A172 (cell line): ENCODE measurements at places on chromosomes 5 and 9.

DNA sequence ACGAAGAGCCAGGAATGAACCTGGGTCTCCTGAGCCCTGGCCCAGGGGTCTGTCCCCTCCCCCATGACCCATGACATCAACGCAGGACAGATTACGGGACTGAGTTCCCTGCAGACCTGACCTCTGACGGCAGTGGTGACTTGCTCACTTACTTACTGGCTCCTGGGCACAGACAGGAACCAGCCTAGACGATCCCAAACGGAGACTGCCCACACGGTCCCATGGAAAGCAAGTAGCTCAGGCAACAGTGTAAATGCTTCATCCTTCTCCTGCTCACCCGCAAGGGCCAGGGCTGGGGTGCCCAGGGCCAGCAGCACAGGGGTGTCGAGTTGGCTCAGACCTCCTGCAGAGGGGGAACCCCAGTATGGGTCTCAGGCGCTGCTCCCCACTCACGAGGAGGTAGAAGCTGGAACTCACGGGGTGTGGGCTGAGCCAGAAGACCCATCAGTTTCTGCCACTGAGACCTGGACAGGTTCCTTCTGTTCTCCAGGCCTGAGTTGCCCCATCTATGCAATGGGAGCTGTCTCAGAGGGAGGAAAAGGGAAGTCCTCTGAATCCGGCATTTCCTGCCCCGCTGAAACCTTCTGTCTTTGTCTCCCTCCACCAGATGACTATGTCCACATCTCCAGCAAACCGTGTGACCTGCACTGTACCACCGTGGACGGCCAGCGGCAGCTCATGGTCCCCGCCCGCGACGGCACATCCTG, 5.6 kb downstream of the ADAMTSL2 start:
- no peak for DNase-seq

DNA sequence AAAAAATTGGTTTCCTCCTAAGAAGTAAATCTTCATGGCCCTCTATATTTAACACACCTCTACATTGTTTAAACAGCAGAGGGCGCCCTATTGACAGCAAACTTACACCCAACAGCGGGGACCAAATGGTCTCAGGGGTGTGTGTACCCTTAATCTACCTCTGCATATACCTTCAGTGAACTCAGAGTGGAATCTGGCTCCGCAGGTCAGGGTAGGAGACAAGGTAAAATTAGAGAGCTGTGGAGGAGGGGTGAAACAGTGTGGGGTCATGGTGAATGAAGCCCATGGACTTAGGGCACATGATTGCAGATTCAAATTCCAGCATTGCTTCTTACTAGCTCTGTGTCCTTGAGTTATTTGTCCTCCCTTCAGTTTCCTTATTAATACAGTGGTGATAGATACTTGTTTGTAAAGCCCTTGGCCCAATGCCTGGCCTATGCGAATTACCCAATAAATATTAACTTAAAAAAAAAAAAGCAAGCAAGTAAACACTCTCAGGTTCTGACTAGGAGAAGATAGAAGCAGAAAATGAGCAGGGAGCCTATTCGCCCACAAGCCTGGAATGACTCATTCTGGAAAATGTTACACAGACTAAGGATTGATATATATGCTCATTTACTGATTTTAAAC, 122.9 kb downstream of the CAVIN4 start:
- DNase-seq: no peak

GRCh38 chr9:104743376-104743985, 4.0 kb upstream of the NIPSNAP3A start:
- peak; percentile 69 for DNase-seq

DNA sequence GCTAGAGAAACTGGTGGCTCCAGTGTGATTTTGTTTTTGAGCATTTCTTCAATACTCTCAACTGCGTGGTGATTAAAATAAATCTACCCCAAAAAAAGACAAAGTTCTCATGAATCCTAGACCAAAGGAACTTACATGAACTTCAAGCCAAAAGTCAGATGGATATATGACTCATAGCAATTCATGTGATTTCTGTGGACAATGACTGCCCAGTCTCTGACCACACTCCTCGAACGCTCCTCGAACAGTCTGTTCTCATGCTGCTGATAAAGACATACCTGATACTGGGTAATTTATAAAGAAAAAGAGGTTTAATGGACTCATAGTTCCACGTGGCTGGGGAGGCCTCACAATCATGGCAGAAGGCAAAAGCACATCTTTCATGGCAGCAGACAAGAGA, 46.4 kb upstream of the CEP78 start:
- DNase-seq: peak; percentile 74

- no peak for DNase-seq
Measured at GRCh38 chr5:54590824-54591223, 73.3 kb downstream of the SNX18 start.

GRCh38 chr5:10856071-10856470, 95.0 kb upstream of the DAP start:
- DNase-seq: no peak
